Retinal pigment epithelial cell (primary cell): ENCODE measurements at places on chromosomes 7 and 10.

- DNase-seq = no peak
Observed at GRCh38 chr10:44386546-44387052, 1.7 kb upstream of the CXCL12 start.

GRCh38 chr7:7867846-7868571, 100.6 kb upstream of the GLCCI1 start:
- DNase-seq = no peak

DNA sequence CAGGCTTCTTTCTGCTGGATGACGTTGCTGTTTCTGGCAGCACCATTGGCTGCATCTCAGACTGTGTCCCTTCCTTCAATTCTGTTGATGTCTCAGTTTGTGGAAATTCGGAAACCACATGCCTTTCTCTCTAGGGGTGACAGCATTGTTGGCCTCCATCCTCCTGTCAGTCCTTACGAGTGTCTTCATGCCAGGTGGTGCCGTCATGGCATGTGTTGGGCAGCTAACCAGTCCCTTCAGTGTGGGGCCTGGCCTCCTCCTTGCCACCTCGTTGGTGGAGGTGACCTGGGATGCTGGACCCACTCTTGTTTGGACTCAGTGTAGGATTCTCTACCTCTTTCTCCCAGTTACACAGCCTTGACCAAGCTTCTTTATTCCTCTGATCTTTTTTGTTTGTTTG, 111.6 kb upstream of the INSYN2A start:
- no peak for DNase-seq

GRCh38 chr7:93877742-93878141, 12.8 kb downstream of the TFPI2 start:
- no peak for DNase-seq

DNA sequence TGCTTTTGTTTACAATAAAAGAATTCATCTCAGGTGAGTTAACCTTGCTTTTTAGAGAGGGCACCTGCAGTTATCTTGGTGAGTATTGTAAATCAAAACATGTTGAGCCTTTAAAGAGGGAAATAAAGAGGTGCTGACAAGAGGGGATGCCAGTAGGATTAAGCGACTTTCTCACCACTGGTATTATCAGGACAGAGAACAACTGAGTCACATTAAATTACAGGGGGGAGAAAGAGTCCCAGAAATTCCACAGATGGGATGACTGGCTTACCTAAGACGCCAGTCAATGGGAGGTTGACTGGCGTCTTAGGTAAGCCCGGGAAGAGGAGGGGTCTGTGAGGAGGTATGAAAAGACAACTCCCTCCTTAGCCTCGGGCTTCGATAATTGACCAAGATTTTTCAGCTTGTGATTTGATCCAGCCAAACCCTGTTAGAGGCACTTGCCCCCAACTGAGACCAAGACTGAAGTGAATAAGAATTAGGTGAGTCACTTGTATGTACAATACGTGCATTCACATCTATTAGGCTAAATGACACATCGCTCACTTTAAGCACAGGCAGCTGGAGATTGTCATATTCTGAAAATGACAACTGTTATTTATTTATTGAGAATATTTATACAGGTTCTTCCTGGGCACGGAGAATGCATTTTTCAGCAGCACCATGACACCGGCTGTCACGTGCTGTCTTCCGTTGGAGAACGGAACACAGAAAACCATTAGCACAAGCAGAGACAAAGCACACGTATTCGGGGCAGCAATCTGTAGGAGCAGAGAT, 117.6 kb downstream of the SEM1 start:
- DNase-seq = no peak

DNA sequence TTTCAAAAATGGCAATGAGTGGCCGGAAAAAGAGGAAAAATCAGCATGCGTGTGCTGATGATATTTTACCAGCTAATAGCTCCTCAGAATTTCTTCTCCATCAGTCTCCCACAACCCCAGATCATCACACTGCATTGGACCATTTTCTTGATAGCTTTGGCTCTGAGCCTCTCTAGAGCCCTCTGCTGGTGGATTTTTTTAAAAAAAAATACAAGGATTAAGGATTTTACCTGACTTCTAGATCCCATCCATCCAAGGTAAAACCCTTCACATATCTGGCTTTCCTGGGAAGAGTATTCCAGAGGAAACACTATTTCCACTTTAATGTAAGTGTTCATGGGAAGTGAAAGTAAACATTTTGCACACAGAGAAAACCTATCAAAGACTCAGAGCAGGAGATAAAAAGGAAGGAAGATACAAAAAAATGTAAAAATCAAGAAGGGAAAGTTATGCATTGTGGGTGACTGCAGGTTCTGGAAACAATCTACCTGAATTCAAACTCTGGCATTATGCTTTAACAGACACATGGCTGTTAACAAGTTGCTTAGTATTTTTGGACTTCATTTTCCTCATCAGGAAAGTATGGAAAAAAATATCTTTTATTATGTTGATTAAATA, 380.9 kb downstream of the LRRTM3 start:
- DNase-seq = no peak

DNA sequence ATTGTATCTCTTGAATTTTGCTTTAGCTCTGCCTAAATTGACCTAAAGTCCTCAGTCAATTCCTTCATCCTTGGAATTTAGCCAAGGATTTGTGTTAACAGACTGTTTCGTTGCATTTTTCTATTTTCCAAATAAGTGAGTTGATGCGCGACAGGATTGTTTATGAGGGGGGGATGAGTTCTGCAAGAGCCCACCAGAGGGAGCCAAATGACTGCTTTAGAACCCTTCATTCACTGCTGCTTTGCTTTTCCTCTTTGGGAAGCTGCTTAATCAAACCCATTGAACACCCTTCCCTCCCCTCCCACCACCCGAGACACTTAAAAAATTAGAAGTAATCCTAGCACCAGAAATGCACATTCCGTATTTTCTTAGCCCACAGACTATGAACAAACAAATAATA, 33.7 kb upstream of the PTF1A start:
- peak; percentile 17 for DNase-seq

GRCh38 chr7:56175771-56176170, 59.6 kb upstream of the NUPR2 start:
- no peak for DNase-seq

DNA sequence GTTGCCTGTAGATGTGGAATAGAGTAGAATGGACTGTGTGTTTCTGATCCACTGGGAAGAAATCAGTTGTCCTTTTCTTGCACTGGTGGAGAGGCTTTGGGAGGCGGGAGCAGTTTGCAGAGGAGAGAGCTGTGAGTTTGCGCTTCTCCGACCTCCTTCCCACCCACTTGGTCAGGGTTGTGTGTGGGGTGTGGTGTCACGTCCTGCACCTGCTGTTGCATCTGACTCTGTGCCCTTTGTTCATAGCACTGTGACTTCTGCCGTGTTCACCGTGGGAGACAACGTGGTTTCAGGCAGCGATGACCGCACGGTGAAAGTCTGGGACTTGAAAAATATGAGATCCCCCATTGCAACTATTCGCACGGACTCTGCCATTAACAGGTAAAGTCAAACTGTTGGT, 67.8 kb downstream of the WDR37 start:
- DNase-seq = no peak

GRCh38 chr7:39949971-39950472, at the start of gene CDK13:
CDK13 (plus strand) TSS chr7:39950256; CDS start chr7:39950642, 386 bp downstream.
- no peak for DNase-seq

DNA sequence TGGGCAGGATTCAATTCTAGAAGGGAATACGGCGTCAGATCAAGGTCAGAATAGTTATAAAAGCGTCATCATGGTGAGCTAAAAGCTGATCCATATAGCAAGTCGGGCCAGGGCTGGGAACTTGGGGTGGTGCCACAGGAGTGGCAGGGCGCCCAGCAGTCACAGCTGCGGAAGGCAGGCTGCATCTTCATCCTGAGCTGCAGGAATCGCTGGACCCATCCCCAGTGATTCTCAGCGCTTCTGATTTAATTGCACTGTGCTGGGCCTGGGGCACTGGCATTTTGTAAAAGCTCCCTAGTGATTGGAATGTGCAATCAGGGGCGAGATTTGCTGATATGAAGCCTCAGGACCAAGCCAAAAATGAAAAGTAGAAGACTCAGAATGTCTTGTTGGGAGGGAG, 135.3 kb downstream of the CTTNBP2 start:
- no peak for DNase-seq

DNA sequence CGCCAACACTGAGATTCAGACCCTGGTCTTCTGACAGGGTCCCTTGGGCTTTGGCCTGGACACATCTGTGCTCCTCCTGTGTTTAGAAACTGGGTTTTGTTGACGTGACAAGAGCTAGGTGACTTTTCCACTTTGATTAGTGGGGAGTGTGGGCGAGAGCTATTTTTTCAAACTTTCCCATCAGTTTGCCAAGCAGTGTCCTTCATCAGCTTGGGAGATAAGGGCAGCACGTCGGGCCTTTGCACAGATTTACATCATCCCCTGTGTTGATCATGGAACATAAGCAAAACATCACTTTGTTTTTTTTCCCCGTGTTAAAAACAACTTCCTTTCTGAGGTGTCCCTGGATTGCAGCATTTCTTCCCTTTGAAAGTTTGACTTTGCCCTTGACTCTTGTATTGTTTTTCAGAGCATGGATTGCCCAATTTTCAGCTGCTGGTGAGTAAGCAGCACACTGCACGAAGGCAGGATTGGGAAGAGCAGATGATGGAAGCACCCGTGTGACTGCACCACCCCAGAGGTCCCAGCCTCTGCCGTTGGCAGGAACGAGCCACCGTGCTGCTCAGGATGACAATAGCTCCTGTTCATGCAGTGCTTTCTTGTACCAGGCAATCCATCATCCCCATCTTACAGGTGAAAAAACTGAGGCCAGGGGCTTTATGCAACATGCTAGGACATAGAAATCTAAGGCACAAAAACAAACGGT, 6.4 kb upstream of the IGFBP1 start:
- DNase-seq = no peak

DNA sequence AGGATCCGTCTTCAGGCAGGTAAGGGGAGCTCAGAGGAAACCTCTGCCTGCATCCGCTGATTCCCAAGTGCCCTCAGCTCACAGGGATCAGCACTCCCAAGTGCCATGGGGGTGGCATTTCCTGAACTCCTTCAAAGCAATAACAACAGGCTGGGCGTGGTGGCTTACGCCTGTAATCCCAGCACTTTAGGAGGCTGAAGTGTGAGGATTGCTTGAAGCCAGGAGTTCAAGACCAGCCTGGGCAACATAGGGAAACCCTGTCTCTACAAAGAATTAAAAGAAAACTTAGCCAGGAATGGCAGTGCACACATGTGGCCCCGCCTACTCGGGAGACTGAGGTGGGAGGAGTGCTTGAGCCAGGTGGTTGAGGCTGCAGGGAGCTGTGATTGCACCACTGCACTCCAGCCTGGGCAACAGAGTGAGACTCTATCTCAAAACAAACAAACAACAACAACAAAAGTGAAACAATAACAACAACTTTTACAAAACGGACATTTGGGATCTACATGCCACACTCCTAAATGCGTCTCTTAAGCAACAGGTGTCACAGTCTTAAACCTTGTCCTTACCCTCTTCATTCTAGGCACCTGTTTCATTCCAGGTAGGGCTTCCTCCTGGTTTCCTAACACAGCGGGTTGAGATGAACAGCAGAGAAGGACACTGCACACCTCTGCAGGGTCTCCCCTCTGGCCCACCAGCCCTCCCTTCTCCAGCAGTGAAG, 73.8 kb downstream of the PAXIP1 start:
- DNase-seq = no peak
